ENCODE measurements at places on chromosomes 1 and 21.

GRCh38 chr1:206814716-206815341, 42.5 kb upstream of the IL10 start:
- no peak for DNase-seq

- no peak for DNase-seq
Observed at GRCh38 chr1:234624724-234625117, 14.7 kb upstream of the IRF2BP2 start.

GRCh38 chr1:207268337-207268736, 53.1 kb upstream of the CD55 start:
- DNase-seq: no peak

DNA sequence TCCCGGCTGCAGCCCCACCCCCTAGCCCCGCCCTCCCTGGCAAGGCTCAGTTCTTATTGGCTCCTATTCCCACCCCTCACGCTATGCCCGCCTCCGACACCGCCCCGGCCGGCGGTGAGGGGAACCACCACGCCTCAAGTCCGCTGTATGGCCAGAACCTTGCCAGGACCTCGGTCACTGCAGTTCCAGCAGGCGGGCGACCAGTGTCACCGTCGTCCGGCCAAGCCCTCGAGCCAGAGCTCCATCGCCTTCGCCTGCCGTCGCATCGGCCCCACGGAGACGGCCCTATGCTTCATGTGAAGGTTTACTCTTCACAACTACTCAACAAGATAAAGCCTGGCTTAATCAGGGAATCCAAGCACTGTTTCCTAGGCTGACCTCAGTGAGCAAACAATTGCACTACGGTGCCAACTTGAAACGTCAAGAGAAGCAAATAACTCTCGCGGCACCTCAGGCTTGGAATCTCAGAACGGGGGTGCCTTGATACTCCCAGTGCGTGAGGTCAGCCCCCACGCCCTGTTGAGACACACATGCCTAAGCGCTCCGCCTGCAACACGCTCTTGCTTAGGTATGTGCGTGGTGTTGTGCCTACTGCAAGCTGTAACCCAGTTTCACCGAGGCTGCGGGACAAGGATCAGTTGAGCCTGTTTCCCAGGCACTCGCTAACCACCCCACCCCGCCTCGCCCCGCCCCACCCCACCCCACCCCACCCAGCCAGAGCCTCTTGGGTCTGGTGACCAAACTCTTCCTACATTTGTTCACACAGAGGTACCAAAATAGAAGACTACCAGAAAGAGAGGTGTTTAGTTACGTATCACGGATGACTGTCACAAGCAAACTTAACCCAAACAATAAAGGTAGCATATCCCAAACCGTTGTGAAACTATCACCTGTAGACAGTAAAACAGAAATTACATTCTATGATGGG, 498 bp upstream of the DENND2C start:
- DNase-seq: peak; percentile 83

DNA sequence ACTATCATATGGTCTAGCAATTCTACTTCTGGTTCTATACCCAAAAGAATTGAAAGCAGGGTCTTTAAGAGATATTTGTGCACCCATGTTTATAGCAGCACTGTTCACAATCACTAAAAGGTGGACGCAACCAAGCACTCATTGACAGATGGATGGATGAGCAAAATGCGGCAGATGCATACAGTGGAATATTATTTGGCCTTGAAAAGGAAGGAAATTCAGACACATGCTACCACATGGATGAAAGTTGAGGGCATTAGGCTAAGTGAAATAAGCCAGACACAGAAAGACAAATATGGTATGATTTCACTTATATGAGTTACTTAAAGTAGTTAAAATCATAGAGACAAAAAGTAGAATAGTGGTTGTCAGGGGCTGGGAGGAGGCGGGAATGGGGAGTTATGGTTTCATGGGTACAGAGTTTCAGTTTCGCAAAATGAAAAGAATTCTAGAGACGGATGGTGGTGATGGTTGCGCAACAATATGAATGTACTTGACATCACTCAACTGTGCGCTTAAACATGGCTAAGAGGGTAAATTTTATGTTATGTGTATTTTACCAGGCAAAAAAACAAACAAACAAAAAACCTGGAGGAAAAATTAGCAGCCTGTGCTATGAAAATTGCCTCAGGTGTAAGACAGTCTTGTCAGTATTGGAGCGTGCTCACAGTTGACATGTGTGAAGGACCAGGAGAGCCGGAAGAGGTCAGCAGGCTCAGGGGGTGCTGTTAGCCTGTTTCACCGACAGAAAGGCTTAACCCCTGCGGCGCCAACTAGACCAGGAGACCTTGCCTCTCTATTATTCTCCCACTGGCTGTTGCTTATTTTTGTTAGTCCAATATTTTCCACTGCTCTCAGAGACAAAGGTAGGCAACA, 26.5 kb downstream of the CD247 start:
- no peak for DNase-seq

GRCh38 chr1:201009962-201010645, 13.4 kb downstream of the KIF21B start:
- no peak for DNase-seq

DNA sequence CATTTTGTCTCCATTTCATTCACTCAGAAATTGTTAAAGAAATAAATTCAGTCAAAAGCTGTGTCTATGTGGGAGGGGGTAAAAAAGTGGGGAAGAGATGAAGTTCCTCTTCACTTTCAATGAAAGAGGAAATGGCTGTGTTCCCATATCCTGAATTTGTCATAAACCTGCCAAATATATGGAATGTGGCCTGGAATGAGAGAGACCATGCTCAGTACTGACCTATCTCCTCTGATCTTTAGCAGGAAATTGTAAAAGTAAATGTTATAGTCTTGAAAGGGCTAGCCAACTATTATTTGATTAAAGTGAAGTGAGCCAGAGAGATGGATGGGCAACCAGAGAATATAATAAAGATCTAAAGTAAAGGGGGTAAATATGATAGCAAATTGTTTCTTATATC, 130.3 kb upstream of the C21orf91 start:
- no peak for DNase-seq

DNA sequence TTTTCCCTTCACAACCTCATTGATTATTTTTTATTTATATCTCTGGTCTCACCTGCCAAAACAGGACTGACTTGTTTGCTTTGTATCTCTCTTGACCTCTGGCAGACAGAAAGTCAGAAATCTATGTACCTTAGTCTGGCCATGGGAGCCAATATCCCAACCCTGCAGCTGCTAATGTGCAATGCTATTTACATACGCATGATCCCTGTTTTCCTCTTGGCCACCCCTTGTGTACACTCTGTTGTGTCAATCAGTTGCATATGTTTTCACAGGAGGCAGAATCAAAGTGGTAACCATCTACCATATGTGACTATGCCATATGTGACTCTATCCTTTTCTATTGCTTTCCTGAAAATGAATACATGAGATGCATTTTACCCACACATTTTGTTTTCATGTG, 688.8 kb downstream of the PLA2G4A start:
- DNase-seq: no peak

- DNase-seq: no peak
Observed at GRCh38 chr1:233667741-233668140, 53.8 kb downstream of the KCNK1 start.

DNA sequence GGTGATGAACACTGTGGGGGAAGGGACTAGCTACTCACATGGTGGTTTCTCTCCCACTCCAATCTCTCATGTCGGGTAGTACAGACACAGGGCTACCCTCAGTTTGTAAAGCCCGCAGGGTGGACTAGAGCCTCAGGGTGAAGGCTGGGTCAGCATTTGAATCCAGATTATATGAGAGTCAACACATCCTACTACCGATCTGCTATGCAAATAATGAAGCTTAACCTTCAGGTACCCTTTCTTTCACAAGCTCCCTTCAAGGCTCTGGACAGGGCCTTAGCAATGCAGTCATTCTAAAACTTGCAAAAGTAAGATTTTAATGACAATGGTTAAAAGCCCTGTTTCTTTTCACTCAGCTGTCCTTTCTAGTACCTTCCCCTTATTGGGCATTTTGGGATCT, 5.5 kb upstream of the ZBED6 start:
- DNase-seq: no peak

DNA sequence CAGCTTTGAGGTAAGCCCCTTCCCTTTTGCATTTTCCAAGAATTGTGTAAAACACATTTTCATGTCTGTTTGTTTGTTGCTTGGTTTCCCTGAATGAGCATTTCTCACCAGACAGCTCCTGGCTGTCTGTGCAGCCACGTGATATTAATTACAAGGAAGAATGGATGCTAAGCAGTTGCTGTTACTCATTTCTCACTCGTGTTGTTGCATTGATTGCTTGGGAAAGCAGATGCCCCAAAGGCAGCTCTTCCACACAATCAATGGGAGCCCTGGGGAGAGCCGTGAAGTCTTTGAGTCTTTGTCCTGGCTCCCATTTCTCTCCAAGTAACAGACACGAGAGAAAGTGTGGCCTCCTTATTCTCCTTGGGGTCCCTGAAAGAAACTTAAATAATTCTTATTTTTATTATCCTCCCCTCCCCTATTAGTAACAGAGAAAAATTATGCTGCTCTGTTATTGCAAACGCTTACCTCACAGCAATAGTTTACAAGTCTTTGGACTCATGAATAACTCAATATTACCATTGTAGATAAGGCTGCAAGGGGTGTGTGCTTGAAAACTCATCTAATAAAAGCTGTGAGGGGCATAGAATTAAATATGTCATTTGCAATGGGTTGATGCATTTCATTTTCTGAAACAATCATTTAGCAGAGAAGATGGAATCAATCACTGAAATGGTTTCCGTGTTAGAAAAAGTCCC, 127.7 kb upstream of the CAMK1G start:
- DNase-seq: no peak

All from stimulated activated CD8-positive, alpha-beta memory T cell treated with anti-CD3 and anti-CD28 coated beads, Interleukin-7, amount 100 ng/mL, for 48 hours (primary cell).